Effector memory CD8-positive, alpha-beta T cell (primary cell): ENCODE measurements at places on chromosomes 12 and 14.

GRCh38 chr12:80373666-80374065, 70.4 kb upstream of the PTPRQ start:
- DNase-seq: no peak

- DNase-seq: no peak
Observed at GRCh38 chr14:42141328-42141727, 534.7 kb downstream of the LRFN5 start.

DNA sequence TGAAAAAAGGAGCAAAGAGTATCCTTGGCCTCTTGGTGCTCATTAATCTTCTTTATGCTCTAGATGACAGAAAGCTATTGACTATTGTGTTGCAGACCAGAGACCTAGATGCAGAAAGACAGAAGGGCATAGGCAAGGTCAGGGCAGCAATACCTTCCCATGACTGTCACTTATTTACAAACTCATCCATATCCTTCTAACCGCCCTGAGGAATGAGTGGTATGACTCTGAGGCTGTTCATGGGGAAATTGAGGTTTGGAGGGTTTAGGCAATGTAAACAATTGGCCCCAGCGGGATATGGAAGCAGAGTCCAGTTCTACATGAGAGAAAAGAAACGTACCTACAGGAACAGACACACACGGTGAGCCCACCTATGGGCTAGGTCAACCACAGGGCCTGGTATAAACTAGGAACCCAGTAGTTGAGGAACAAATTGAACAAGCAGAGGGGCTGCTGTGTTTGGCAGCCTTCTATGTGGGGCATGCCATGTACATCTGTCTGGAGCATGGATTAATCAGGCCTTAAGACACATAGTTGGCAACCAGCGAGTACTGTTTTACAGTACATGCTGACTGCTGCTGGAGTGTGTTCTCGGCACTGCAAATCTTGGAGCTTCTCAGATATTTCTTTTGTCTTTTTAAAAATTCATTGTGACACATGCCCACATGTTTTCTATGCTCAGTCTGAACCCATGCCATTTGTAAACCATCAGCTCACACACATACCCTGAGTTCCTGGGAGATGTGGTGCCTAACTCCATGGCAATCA, 159.7 kb upstream of the NTF3 start:
- no peak for DNase-seq

GRCh38 chr12:46378530-46378929, 6.0 kb upstream of the SLC38A2 start:
- no peak for DNase-seq

- DNase-seq: no peak
Observed at GRCh38 chr14:57884175-57884574, 18.3 kb upstream of the SLC35F4 start.

DNA sequence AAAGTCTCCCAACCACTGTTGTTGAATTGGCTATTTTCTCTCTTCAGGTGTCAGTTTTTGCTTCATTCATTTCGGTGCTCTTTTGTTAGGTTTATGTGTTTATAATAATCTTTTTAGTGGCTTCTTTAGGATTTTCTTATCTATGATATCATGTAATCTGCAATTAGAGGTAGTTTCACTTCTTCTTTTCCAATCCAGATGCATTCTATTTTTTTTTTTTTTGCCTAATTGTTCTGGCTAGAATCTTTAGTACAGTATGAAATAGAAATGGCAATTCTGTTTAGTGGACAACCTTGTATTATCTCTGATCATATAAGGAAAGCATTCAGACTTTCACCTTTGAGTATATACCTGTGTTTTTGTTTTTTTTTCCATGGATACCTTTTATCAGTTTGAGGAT, 17.4 kb downstream of the CNOT2 start:
- no peak for DNase-seq

GRCh38 chr12:113325916-113326315, 9.0 kb downstream of the SLC8B1 start:
- DNase-seq: no peak

DNA sequence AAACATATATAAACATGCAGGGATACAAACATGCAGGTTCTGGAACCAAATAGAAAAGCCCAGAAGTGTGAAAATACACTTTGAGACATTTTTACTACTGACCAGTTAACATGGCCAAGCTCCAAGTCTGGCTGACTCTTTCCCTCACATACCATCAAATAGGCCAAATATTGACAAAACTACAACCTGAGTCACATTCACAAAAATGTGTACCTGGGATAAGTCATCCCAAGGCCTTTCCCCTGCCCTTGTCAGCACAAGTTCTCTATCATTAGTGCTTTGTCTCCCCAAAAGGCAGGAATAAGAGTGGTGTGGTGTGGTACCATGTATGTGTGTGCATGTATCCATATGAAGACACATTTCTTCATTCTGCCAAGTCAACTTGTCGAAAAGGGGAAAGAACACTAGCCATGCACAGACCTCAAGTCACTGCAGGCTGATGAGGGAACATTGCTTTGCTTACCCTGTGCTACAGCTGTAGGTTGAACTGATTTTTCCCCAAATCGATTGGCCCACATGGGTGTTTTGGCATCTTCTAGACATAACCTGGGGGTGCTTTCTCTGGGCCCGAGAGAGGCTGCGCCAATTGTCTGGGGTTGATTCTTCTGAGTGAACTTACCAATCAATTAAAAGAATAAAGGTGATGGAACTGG, 14.9 kb downstream of the HOXC4 start:
- DNase-seq: no peak

DNA sequence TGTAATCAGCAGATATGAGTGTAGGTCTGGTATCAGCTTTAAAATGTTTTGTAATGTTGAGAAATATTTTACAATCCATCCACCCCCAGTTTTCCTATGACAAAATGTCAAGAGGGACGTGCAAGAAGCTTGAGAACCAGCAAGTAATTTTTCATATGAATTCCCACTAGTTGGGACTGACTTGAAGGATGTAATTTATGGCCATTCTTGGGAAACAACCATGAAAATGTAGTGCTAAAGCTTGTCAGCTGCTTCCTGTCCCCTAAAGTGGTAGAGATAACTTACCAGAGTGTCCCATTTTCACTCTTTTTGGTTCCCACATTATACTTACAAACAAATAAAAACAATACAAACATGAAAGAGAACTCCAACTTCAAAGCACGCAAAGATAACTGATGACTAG, 63.9 kb downstream of the RERG start:
- DNase-seq: no peak

DNA sequence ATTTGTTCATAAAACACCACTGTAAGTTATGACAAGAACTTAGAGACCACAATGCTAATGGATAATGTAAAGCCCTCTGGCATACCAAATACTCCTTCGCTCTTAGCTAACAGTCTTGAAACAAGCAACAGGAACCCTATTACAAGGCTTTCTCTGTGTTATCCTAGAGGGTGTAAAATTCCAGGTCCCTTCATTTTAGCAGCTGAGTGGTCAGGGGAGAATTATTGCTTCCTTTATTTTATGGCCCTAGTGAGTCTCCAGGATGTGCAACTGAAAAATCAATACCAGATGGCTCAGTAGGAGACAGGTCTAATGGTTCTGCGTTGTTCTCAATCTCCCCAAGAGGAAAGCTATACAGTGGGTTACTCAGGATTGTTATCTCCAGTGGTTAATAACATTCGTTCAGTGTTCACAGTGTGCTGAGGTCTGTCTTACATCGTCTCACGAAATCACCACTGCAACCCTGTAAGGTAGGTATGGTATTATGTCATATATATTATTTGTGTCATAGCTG, 172.7 kb upstream of the CNOT2 start:
- DNase-seq: no peak

GRCh38 chr12:46390881-46391280, 18.3 kb upstream of the SLC38A2 start:
- no peak for DNase-seq

DNA sequence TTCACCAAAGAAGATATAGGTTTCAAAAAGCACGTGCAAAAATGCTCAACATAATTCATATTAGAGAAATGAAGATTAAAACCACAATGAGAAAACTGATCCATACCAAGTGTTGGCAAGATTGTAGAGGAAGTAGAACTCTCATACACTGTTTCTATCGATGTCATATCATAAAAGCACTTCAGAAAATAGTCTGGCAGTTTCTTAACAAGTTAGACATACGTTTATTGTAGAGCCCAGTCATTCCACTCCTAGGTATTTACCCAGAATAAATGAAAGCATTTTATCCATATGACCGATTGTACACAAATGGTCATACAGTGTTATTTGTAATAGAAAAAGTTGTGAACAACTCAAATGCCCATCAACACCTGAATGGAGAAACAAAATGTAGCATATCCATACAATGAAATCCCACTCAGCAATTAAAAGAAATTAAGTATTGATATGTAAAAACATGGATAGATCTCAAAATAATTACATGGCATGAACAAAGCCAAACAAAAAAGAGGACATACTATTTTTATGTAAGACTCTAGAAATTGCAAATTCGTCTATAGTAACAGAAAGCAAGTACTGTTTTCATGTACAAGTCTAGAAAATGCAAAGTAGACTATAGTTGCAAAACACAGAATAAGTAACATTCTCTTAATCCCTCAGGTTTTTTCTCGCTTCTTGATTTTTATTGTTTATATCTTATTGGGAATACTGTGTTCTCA, 41.0 kb downstream of the USP15 start:
- DNase-seq: no peak

- DNase-seq: no peak
Observed at GRCh38 chr14:81231540-81231939, 10.8 kb upstream of the GTF2A1 start.

- DNase-seq: no peak
Observed at GRCh38 chr12:65965358-65965757, 141.1 kb downstream of the HMGA2 start.

GRCh38 chr14:39446131-39446744, 14.0 kb upstream of the FBXO33 start:
- DNase-seq: no peak

DNA sequence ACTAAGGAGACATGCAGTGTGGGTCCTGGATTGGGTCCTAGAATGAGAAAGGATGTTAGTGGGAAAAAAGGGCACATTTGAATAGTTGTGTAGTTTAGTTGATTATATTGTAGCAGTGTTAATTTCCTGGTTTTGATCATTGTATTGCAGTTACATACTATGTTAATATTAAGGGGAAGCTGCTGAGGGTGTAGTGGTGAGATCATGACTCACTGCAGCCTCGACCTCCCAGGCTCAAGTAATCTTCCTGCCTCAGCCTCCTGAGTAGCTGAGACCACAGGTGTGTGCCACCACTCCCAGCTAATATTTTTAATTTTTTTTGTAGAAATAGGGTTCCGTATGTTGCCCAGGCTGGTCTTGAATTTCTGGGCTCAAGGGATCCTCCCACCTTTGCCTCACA, 21.7 kb downstream of the BORCS5 start:
- DNase-seq: no peak

- DNase-seq: no peak
Observed at GRCh38 chr12:128772249-128772648, 51.5 kb downstream of the SLC15A4 start.

DNA sequence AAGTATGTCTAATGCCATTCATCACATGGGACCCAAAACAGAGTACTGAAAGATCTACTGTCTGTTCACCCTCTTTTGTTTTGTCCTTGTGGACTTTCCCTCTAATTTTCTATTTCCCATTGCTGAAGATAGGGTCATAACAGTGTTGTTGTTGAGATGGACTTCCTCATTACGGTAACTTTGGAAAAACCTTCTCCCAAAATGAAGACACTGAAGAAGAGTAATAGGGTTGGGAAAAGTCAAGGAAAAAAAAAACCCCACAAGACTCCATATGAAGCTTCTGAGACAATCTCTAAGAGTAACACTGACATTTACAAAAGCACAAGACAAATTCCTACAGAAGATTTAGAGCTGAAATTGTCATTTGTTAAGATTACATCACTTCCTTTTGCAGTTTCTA, 36.7 kb downstream of the EXOC5 start:
- DNase-seq: no peak

GRCh38 chr14:104555430-104556255, 23.9 kb upstream of the C14orf180 start:
- no peak for DNase-seq

DNA sequence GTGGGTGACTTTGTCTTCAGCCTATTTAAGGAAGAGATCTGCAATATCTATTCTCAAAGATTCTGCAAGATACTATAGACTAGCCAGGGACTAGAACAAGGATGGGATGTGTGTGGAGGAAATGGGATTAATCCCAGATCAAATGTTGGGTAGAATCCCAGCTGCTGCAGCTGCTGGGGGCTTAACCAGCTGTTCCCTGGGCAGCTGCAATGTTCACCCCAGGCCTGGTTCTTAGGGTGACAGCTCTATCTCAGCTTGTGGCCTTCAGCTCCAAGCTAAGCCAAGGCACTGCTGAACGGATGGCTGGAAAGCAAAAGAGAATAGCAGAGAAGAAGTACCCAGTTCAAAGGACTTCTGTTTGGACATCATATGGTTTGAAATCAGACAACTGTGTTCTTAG, 10.0 kb upstream of the RHEBL1 start:
- DNase-seq: no peak

DNA sequence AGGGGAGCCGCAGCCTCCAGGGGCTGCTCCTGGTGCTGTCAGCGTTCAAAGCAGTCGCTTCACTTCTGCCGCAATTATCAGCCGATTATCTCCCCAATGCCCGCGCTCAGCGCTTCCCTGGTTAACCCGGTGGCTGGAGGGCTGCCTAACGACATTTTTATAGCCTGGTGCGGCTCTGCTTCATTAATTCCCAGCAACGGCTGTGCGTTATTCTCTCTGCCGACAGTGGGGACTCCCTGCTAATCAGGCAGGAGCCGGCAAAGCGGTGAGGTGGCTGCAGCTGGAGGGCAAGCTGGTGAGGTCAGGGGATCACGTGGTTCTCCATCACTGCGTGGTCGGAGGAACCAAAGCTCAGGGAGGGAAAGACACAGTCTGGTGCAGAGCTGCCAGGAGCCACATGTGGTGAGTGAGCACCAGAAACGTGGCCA, 62.9 kb downstream of the GLRX5 start:
- no peak for DNase-seq

GRCh38 chr12:11576104-11576503, 73.4 kb upstream of the ETV6 start:
- peak; percentile 3 for DNase-seq

GRCh38 chr12:93387780-93388179, 10.1 kb downstream of the NUDT4 start:
- DNase-seq: no peak

GRCh38 chr12:124695861-124696260, 128.4 kb upstream of the NCOR2 start:
- DNase-seq: no peak

- peak; percentile 62 for DNase-seq
Observed at GRCh38 chr12:104358353-104359003, 54.9 kb downstream of the EID3 start.

DNA sequence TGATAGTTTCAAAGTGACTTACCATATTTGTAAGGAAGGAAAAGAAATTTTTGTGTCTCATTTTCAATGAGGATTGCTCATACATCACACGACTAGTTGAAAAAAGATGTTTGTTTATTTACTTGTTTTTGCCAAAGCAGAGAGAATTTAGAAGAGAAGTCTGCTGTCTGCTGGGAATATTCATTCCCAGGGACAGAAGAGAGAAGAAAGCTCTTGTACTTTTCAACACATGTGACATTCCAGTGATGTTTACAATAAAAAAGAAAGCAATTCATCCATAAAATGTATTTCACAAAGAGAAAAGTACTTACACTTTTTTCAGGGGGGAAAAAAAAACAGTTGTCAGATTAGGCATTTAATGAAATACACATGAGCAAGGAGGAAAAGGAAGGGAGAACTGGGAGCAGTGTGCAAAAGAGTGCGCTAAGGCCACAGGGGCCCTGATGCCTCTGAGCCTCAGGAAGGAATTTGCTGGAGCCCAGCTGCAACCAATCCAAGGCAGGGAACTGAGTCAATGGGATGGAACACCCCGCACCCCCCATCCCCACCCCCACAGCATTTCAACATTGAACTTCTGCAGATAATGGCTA, 115.0 kb downstream of the RPAP3 start:
- DNase-seq: no peak
